ENCODE measurements at places on chromosomes 16 and 17. TPM values are rescaled to one million over a fixed set of nuclear protein-coding genes. Genes with fewer than 3 reads are reported as not detected.
A peak's percentile ranks its signal among the peaks of the same experiment; 100 is the strongest.

DNA sequence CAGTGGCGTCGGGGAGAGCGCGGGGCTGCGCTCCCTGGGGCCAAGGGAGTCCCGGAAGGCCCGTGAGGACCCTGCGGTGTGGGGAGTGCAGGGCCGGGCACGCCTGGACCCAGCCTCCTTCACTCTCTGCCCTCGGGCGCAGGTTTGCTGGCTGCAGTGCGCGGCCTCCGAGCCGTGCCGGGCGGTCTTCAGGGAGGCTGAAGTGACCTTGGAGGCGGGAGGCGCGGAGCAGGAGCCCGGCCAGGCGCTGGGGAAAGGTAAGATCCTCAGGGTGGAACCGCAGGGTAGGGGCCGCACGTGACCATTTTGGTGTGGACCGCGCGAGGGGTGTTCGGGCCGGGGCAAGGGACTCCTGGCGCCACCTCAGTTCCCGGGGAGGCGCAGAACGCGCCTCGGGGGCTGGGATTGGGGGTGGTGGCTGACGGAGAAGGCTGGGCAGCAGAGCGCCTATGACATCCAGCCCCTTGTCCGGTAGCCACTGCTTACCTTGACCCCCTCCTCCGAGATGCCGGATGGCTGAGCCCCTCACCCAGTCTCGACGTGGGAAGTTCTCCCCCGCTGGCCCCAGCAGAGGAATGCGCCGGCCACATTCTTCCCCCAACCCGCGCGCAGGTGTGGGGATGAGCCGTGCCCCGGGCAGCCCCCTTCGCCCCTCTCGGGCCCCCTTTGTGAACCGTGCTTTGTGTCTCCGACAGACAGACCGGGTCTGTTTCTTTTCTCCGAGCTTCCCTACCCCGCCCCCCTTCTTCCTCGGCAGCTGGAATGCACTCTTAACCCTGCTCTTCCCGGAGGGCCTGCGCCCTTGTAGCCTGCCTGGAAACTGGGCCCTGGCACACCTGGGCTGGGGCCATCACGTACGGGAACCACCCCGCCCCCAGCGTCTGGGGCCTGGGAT lies 631 bp downstream of the CDH3 start:
- peak; percentile 13 for DNase-seq

GRCh38 chr17:82698974-82699442 lies 510 bp upstream of the RAB40B start:
- DNase-seq, result peak; percentile 57

GRCh38 chr16:72858665-72859493 lies 189.0 kb downstream of the ZFHX3 start:
- no peak for DNase-seq

GRCh38 chr17:15381707-15382106 lies 40.3 kb upstream of the TEKT3 start:
- DNase-seq, result no peak

GRCh38 chr16:69273009-69273408 lies 38.1 kb upstream of the VPS4A start:
- peak; percentile 62 for DNase-seq

GRCh38 chr17:52025236-52025635 lies 133.3 kb downstream of the CA10 start:
- DNase-seq, result peak; percentile 0

GRCh38 chr16:50800074-50800473 lies 58.2 kb downstream of the CYLD start:
- no peak for DNase-seq

DNA sequence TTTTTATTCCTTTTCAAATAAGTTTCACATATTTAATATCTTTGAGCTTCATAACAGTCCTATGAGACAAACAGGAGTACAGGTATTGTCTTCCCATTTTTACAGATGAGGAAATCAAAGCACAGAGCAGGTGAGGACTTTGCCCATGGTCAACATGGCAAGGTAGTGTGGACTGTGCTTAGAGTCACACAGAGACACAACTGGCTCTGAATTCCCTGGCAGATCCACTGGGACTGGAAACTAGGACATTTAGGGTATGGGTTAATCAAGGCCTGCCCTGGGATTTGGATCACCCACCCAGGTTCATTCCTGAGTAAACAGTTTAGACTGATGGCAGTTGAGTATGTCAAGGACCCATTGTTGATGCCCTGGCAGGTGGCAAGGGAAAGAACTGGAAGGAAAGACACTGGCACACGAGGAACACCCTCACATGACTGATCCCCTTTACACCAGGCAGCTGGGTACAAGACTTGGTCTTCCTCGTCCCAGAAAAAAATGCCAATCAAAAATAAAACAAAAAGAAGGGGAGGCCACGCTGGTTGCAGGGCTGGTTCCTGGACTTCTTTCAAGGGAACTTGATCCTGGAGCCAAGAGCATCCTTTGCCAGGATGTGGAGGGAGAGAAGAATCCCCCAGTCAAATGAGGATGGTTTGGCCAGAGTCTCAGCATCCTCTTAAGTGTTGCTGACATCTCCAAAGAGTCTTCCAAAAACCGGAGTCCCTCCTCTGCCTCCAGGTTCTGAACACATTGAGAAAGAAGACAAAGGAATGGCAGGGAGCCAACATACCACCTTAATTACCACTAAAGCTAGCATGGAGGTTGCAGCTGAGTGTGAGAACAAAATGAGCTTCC lies 34.9 kb downstream of the CHD9 start:
- peak; percentile 49 for DNase-seq

GRCh38 chr16:73166441-73166851 lies 118.5 kb upstream of the ZFHX3 start:
- no peak for DNase-seq

DNA sequence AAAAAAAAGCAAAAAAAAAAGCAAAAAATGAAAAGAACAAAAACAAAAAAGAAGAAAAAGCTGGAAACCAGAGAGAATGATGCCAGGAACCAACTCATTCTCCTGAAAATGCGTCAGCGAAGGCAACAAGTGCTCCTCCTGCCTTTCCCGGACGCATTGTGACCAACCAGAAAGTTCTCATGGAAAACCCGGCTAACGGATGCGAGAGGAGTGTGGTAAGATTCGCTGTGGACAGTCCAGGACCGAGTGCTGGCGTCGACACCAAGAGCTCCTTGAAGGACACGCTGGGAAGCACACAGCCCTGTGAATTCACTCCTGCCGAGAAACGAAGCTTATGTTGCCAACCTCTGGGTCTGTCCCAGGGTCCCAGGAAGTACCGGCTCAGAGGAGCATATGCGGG lies 43.4 kb downstream of the METRNL start:
- peak; percentile 93 for DNase-seq

- DNase-seq, result peak; percentile 21
Observed at GRCh38 chr17:41529491-41529915, 1.4 kb upstream of the KRT19 start.

DNA sequence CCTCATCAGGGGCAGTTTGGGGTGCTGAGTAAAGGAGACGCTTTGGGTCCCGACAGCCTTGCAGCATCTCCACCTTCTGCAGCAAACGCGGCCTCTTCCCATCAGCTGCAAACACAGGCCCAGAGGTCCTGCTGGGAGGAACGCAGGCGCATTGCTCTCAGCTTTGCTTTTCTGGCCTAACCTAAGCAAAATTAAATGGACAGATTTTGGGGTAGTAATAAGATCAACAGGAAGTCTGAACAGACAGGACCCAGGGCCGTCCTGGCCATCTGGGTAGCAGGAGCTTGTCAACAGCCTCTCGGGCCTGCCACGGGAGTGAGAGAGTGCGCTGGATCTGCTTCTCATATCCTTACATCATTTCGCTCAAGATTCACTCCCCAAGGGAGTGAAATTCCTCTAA lies 7.2 kb downstream of the NUBP1 start:
- DNase-seq, result no peak

DNA sequence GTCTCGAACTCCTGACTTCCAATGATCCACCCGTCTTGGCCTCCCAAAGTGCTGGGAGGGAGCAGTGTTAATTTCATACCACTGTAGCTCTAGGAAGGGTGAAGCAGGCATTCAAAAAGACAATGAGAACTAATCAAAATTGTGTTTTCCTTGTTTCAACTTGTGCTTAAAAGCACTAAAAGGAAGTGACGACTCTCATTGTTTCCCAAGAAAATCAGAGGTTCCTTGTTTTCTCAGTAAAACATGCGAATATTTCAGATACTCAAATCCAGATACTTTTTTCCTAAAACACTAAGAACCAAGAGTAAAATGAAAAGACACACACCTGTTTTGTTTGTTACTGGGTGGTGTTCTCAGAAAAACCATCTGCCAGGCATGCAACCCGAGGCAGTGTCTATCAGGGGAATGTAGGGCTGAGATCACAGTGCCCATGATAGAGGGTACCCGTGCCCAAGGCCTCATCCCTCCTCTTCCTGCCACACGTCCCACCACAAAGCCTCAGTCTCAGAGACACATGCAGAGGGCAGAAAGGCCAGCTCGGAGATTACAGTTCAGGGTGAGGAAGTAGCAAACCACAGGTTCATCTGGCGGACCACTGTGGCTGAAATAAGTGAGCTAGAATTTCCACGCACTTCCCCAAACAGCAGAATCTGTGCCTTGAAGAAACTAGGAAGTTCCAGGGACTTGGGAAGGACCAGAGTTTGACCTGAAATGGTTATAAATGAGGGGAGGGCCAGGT lies 33.7 kb downstream of the GINS3 start:
- DNase-seq, result no peak

DNA sequence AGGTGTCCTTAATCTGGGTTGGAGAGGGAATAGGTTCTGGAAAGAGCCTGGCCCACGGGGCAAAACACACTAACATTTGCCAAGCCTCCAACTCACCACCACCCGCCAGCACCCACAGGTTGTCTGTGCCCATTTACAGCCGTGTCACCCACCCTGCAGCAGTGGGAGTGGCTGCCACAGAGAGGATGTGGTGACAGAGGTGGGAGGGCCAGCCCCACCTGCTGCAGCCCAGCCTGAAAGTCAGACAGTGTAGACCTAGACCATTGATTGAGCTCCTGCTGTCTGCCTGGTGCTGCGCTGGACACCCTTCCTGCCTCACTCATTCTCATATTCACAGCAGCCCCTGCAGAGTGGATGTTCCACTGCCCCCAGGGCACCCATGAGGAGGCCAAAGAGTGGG lies 44.7 kb downstream of the IL21R start:
- DNase-seq, result no peak

DNA sequence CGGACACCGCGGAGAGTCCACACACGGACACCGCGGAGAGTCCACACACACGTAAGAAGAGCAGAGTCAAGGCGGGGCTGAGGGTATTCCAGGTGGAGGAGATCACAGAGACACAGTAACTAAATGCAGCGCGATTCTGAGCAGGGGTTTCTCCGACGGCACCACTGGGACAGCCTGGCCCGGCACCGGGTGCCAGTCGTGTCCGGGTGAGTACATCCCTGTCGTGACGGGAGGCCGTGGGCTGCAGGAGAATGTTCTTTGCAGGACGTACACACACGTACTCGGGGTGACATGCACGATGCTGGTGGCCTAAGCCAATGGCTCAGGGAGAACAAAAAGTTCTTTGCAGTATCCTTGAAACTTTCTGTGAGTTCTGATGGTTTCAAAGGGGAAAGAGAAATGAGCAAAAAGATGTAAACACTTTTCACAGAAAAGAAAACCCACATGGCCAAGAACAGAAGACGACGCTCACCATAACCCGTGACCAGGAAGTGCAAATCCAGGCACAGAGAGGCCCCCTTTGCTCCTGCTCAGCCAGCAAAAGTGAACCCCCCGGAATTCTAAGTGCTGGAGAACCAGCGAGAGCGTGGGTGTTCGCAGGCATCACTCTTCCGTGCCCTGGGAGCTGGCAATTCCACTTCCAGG lies 53.7 kb upstream of the METRNL start:
- DNase-seq, result no peak

GRCh38 chr16:47991491-47991890 lies 164.3 kb downstream of the ABCC12 start:
- no peak for DNase-seq

DNA sequence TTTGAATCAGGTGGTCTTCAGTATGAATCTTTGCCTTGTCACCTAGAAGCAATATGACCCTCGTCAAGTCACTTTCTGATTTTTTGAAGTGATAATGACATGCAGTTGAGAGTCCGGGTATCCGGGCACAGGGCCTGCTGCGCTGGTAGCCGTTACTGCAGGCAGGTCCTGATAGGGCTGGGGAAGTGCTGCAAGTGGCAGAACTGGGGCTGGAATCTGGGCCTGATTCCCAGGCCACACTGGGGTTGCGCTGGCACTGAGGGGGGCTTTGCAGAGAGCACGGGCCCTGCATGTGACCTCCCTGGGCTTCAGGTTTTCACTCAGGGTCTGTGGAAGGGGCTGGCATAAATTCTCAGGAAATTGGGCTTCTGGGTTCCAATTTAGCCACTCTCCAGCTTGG lies 3.0 kb downstream of the PPP4C start:
- no peak for DNase-seq

DNA sequence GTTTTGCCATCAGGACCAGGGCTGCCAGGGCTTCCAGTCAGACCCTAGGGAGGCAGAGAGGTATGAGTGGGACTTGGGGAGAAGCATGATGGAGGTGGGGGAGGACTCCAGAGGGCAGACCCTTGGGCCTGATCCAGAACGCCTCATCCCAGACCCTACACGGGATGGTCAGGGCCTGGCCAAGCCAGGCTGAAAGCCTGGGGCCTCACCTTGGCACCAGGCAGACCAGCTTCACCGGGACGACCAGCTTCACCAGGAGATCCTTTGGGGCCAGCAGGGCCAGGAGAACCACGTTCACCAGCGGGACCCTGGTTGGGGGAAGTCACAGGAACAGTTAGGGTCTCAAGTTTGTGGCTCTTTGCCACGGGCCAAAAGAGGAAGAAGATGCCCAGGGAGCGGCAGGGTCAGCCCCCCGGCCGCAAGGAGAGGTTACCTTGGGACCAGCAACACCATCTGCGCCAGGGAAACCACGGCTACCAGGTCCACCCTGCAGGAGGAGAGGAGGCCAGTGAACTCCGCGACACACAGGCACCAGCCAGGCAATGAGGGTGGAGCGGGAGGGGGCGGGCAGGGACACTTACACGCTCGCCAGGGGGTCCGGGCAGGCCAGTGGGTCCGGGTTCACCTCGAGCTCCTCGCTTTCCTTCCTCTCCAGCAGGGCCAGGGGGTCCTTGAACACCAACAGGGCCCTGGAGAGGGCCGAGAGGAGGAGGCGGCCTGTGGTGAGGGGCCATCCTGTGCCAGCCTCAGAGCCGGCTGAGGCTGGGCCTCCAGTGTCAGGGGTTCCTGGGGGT lies 7.1 kb downstream of the COL1A1 start:
- peak; percentile 55 for DNase-seq

DNA sequence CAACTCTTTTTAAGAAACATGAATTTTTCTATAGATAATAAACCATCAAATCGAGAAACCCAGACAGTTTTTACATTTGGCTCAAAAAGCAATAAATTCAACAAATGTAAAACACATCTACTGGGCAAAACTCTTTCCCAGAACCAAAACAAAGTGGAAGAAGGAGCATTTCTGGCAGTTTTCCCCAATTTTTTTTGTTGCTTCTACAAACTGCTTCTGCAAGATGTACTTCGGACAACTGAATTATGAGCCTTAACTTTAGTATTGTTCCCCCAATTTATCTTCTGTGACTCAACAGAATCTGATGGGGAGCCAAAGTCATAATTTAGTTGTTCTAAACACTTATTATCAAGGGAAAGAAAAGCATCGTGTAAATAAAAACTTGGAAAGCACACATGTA lies 1047.2 kb downstream of the CDH11 start:
- DNase-seq, result no peak

Gene PRAC1
- not detected for total RNA-seq

Gene KRT12
- not detected for total RNA-seq

Gene TP53
- total RNA-seq, result 26.2 TPM

Gene KIF19
- total RNA-seq, result not detected

Gene DNAAF1
- not detected for total RNA-seq

Gene KRTAP3-1
- not detected for total RNA-seq

Gene KRTAP9-1
- not detected for total RNA-seq

Gene NPIPA2
- 0.51 TPM for total RNA-seq

Measured in GM23248 (cell line).